GM12891 (cell line): ENCODE measurements at places on chromosomes 4 and X.
A peak's percentile ranks its signal among the peaks of the same experiment; 100 is the strongest.

DNA sequence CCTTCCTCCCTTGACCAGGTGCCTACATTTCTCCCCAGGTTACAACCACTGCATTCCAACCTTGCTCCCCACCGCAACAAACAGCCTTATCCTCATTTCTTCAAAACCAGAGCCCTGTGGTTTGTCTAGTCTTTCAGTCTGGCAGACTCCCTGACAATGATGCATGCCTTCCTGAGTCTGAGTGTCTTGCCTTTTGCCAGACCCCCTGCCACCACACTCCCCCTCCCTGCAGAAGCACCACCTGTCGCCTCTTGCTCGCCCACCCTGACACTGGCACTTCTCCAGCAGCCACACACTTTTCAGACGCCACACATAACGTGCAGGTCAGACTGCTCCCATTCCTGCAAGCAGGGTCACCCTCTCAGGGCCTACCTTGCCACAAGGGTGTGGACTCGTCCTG, 349.2 kb upstream of the NOCT start:
- DNase-seq: no peak

- DNase-seq: no peak
Measured at GRCh38 chr4:124028182-124028581, 631.6 kb downstream of the SPRY1 start.

GRCh38 chr4:54657551-54658251, at the start of gene KIT:
TSS of gene KIT (plus strand) at chr4:54657957. CDS start at chr4:54658015, 58 bp downstream.
- DNase-seq: peak; percentile 21

DNA sequence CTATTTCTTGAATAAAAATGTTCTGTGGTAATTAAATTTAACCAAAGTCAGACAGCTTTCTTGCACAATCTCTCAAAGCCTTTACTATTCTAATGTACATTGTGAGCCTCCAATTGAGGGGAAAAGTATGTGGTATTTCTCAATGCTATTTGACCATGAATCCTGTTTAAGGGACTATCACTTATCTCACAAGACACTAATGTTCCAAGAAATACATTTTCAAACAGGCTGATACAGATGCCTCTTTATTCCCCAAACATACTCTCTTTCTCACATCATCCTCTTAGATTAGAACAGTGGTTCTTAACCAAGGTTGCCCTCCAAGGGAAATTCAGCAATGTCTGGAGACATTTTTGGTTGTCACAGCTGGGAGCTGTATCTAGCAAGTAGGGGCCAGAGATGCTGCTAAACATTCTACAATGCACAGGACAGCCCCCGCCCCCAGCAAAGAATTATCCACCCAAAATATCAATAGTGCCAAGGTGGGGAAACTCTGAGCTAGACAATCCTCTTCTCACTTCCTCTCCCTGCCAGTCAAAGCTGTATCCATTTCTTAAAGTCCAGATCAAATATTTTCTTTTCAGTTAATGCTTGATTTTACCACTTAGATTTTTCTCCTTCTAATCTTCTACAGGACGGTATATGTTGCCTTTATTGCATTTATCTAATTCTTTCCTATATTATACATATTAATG, 129.2 kb upstream of the TRIM2 start:
- DNase-seq: no peak

GRCh38 chrX:38895775-38896174, 94.5 kb downstream of the MID1IP1 start:
- no peak for DNase-seq

DNA sequence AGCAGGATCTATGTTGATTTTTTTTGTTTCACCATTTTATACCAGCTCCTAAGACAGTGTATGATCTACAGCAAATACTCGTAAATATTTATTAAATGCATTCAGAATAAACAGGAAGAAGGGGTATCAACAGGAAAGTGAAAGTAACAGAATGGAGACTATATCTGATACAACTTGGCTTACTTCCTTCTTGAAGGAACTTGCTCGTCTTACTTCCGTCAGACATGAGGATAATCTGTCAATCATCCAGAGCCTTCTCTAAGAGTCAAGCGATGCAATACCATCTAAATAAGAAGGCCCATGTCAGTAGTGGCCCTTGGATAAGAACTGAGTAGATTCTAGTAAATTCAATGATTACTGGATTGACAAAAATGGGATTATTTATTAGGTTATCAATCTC, 84.2 kb downstream of the CAMK2D start:
- no peak for DNase-seq

DNA sequence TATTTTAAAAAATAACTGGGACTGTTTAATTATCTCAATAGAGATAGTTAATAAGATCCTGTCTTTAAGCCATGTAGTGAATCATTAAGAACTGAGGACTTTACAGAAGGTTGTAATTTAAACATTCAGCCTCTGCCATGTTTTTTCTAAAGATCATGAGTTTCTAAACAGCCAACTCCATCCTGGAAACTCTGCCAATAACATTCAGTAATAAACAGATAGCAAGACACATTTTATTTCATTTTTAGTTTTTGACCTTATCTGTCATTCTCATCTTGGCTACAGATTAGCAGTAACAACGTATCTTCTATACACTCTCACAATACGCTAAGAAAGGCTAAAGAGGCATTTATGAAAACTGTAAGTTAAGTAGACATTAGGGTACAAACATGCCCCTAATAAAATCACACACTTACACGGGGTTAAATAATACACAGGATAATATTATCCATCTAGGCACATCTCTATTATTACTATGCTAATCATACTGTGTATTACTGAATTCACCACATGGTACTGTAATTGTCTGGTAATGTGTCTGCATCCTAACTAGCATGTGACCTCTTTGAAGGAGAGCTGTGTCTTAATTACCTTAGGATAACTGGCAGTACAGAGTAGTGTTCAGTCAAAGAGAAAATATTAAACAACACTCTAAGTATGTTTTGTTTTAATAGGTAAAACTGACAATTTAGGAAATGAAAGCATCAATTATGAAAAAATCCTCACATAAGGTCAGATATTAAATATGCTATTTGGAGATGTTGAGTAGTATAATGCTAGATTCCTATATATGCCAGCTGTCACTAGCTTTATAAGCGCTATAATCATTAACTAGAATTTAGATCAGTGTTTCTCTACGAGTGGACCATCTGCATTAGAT, 122.4 kb upstream of the NAP1L5 start:
- DNase-seq: no peak

GRCh38 chr4:25215511-25215910, 18.3 kb upstream of the PI4K2B start:
- no peak for DNase-seq

DNA sequence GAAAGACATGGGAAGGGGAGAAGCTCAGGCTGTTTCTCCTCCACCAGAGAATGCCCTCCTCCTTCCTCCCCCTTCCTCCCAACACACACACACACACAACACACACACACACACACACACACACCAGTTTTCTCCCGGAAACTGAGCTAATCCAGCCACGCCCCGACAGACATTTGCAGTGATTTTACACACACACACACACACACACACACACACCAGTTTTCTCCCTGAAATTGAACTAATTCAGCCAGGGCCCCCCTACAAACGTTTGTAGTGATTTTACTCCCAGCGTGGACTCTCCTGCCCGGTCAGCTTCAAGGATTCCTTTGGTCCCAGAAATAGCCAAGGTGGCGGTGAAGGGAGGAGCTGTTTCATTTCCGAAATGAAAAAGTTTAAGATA, 32.9 kb upstream of the STX18 start:
- DNase-seq: no peak

DNA sequence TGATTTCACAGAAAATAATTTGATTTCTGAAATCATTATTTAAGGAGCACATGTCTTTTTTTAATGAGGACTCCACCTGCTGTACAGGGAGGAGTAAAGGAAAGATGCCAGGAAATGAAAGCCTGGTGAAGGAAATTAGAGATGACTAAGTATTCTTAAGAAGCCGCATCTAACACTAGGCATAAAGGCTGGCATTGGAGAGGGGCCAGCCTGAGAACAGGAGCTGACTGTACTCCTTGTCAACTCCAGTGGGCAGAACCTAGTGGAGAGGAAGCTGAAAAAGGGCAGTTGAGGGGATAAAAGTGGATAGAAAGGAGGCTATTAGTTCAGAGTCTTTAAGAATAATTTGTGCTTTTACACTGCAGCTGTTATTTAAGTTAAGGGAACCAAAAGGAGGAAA, 393.0 kb downstream of the PPP1R2C start:
- DNase-seq: no peak

- no peak for DNase-seq
Measured at GRCh38 chr4:30836231-30836630, 116.1 kb downstream of the PCDH7 start.

GRCh38 chr4:163335384-163335783, 3.0 kb upstream of the NPY1R start:
- no peak for DNase-seq

DNA sequence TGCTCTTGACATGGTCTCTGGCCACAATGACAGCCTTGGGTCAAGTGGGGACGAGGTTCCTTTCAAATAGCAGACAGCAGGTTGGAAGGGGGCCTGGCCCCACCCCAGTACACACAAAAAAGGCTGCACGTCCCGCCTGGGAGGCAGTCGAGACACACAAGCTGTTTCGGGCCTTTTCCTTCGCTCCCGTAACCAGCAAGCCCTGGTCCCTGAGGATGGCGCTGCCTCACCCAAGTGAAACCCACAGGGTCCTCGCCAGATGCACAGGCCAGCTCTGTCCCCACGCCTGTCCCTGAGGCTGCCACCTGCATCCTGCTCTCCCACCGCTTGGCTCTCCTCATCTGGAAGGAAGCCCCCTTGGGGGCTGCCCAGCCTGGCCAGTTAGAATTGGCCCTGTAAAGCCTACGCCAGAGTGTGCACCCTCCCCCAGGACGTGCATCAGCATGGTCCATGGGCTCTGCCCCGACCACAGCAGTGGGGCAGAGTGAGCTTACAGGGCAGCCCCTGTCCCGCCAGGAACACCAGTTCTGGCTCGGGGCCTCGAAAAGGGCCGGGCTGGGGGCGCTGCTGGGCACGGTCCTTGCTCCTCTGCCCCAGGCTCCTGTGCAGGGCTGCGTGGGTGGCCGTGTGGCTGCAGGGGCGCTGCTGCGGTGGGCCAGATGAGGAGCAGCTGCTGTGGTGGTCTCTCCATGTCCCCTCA, 2.0 kb downstream of the CPLX1 start:
- no peak for DNase-seq

DNA sequence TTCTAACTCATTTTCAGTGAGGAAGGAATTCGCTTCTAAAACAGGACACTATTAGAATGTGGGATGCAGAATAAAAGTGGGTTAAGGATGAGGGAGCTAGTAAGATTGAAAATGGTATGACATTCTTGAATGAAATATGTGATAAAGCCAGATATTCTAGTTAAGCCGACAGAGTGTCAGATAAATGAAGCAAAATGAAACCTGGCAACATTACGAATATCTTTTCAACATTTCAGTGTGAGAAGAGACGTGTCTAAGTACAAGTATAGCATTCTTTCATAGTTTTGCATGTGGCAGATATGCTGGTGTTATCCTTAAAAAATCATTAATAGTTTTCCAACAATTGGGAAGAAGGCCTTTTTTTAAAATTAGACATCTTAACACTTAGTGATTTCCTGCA, 1101.4 kb downstream of the RPA4 start:
- DNase-seq: no peak

GRCh38 chrX:368811-369562, 17.7 kb downstream of the PPP2R3B start:
- DNase-seq: no peak

DNA sequence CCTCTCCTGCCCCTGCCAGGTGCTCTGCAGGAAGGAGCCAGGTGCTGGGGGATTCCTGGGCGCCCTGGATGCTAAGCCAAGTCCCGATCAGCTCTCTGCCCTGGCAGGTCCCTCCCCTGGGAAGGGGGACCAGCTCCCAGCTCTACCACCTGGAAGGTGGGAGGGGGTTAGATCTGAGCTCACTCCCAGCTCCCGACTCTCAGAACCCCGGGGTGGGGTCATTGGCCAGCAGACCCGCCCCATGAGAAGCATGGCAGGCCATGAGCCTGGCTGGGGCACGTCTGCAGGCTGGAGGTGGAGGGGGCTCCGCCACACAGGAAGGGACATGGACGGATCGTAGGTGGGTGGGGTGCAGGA, 83.4 kb upstream of the NKX1-1 start:
- no peak for DNase-seq

GRCh38 chr4:184588893-184589292, 60.4 kb downstream of the CASP3 start:
- DNase-seq: no peak

- peak; percentile 69 for DNase-seq
Measured at GRCh38 chr4:16225863-16226815, at the start of gene TAPT1. TSS of gene TAPT1 (minus strand) at chr4:16226471. CDS start at chr4:16226457, 14 bp downstream.

- DNase-seq: no peak
Measured at GRCh38 chr4:110231869-110232268, 33.5 kb upstream of the ELOVL6 start.

GRCh38 chrX:49249071-49249470, 13.8 kb downstream of the CCDC22 start:
- no peak for DNase-seq

- DNase-seq: no peak
Measured at GRCh38 chrX:1094566-1095333, 117.7 kb downstream of the CRLF2 start.

- DNase-seq: no peak
Measured at GRCh38 chr4:116016201-116016600, 902.8 kb upstream of the NDST4 start.

DNA sequence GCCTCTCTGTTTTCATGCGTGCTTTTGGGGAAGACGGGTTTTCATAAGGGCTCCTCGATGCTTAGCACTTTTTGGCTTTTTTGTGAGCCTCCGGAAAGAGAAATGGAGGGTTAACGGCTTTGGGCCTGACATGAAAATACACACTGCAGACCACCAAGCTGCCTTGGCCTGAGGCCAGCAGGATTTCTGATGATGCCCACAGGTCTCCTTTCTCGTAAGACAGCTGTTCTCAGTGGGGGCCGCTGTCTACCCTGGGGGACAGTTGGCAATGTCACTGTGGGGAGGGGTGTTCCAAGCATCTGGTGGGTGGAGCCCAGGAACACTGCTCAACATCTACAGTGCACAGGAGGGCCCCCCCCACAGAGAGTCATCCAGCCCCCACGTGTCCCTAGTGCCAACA, 29.4 kb upstream of the CLDN34 start:
- DNase-seq: no peak

DNA sequence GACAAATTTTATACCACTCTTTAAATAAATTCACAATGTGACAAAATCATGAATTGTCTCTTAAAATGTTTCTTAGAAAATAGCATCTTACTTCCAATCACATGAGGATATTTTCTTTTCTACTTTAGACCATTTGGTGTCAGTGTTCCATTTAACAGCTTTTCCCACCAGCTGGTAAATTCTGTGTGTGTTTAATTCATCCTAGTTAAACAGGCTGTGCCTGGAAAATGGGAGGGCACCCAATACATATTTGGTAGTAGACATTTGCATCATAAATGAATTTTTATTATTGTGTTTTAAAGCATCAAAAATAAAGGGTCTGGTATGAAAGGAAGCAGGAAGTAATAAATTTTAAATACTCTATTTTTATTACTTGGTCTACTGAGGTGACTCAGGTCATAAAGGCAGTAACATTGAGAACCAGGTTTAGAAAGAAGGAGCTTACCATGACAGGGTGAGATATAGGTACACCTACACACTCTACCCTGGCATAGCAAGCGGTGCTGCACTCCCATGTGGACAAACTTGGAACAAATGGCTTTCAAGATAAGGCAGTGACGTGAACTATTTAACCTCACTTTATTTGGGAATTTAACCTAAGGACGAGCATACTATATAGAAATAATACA, 344.5 kb downstream of the BMPR1B start:
- no peak for DNase-seq

GRCh38 chrX:7925867-7926472, 1.2 kb downstream of the PNPLA4 start:
- peak; percentile 6 for DNase-seq

- no peak for DNase-seq
Measured at GRCh38 chrX:24423960-24424359, 41.1 kb upstream of the PDK3 start.
